Prostate gland (tissue), 2 donors: ENCODE measurements at places on chromosomes 2 and 18. TPM values are rescaled to one million over a fixed set of nuclear protein-coding genes. Genes with fewer than 3 reads are reported as not detected.

ERICH2 gene
- total RNA-seq: 0.73 TPM

DNA sequence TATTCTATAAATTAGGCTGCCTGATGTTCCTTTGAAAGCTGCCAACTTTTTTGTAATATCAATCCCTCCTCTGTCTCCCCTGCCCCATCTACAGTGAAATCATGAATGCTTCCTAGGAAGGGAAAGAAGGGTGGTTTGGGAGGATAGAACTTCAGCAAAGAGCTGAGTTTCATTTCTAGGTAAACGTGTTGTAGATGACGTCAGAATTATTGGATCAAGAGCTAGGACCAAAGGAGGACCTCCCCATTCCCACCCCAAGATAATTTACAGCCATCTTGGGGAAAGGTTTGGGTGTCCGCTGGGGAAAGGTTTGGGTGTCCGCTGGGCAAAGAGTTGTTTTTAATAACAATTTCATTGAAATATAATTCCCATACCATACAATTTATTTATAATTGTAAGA is 11.2 kb upstream of the ANKRD53 start:
- H3K27ac ChIP-seq: no peak overlapping the region
- peaks cover 3% of the 10 kb centered on the region for H3K27me3 ChIP-seq
- no peaks in the 10 kb centered on the region for H3K4me1 ChIP-seq
- H3K36me3 ChIP-seq: no peaks in the 10 kb centered on the region
- H3K4me3 ChIP-seq: no peak overlapping the region

- H3K4me1 ChIP-seq: no peaks in the 10 kb centered on the region
- H3K36me3 ChIP-seq: no peaks in the 10 kb centered on the region
- DNase-seq: peak; percentile 64
Observed at GRCh38 chr2:46461011-46461674, 18.2 kb upstream of the TMEM247 start.

NGEF gene
- total RNA-seq: 2.0 TPM

- no peaks in the 10 kb centered on the region for H3K36me3 ChIP-seq
- peaks cover 5% of the 10 kb centered on the region for H3K27me3 ChIP-seq
- H3K27ac ChIP-seq: no peak overlapping the region
- no peaks in the 10 kb centered on the region for H3K4me1 ChIP-seq
- H3K4me3 ChIP-seq: no peak overlapping the region
Observed at GRCh38 chr2:43853141-43854081, 14.6 kb downstream of the ABCG8 start.

- H3K4me3 ChIP-seq: no peak overlapping the region
- no peak overlapping the region for H3K27ac ChIP-seq
- H3K27me3 ChIP-seq: no peaks in the 10 kb centered on the region
- peak; percentile 72 for DNase-seq
Observed at GRCh38 chr2:11389551-11390398, 45.3 kb upstream of the ROCK2 start.

DNA sequence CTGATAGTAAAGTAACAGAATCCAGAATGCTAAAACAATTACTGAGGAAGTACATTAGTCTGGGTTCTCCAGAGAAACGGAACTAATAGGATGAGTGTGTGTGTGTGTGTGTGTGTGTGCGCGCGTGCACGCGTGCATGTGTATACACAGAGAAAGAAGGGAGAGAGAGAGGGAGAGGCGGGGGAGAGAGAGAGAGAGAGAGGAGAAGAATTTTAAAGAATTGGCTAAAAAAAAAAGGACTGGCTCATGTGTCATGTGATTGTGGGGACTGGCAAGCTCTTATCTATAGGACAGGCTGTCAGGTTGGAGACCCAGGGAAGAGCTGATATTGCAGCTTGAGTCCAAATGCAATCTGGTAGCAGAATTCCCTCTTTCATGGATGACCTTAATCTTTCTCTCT is 976.2 kb upstream of the CDH2 start:
- H3K4me3 ChIP-seq: no peak overlapping the region
- H3K36me3 ChIP-seq: no peaks in the 10 kb centered on the region
- no peaks in the 10 kb centered on the region for H3K4me1 ChIP-seq

DNA sequence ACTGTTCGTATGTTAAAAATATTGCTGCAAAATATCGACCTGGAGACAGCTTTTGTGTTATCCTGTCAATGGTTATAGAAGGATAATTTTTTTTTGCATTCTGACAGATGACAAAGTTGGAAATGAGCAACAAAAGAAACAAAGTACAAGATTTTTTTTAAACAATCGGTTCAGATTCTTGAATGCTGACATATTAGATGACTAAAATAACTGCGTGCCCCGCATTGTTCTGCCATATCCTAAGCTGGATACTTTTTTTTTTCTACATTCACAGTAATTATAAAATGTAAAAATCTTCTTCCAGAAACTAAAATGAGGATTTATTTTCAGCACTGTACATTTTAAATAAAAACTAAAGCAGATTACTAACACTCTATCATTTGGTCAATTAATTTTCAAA is 67.1 kb downstream of the ABCG8 start:
- no peak overlapping the region for H3K4me3 ChIP-seq
- H3K36me3 ChIP-seq: no peaks in the 10 kb centered on the region
- no peaks in the 10 kb centered on the region for H3K4me1 ChIP-seq
- H3K27me3 ChIP-seq: no peaks in the 10 kb centered on the region

GRCh38 chr2:198327526-198327925 is 523.1 kb downstream of the PLCL1 start:
- DNase-seq: no peak
- H3K36me3 ChIP-seq: no peaks in the 10 kb centered on the region
- H3K4me3 ChIP-seq: no peak overlapping the region
- H3K27ac ChIP-seq: no peak overlapping the region
- no peaks in the 10 kb centered on the region for H3K4me1 ChIP-seq
- no peaks in the 10 kb centered on the region for H3K27me3 ChIP-seq

B3GNT7 gene
- 2.1 TPM for total RNA-seq

CGREF1 gene
- 4.9 TPM for total RNA-seq

DNA sequence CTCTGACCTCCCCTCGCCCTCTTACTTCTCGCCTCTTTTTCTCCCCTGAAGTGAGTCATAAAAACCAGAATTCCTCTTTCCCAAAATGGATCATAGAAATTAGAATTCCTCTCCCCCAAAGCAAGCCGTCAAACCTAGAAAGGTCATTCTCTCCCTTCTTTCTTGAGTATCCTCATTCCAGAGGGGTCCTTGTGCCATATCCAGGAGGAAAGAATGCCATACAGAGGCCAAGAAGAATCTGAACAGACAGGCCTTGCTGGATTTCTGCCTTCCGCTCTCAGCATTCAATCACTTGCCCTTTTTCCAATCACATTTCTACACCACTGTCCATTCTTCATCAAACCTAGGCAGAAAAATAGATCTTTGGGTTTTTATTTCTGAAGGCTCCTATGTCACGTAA is 31.1 kb upstream of the MAPK4 start:
- no peak overlapping the region for H3K27ac ChIP-seq
- no peaks in the 10 kb centered on the region for H3K27me3 ChIP-seq
- no peak for DNase-seq
- no peak overlapping the region for H3K4me3 ChIP-seq

- no peak overlapping the region for H3K27ac ChIP-seq
- no peak overlapping the region for H3K4me3 ChIP-seq
- H3K27me3 ChIP-seq: no peaks in the 10 kb centered on the region
- no peaks in the 10 kb centered on the region for H3K36me3 ChIP-seq
Observed at GRCh38 chr2:211114826-211115455, 558.5 kb downstream of the CPS1 start.
